CD14-positive monocyte (primary cell): ENCODE measurements at places on chromosomes 2 and 18. TPM values are rescaled to one million over a fixed set of nuclear protein-coding genes. Genes with fewer than 3 reads are reported as not detected.

SERPINB11 gene
- polyA plus RNA-seq, result not detected

SAG gene
- 0.03 and 0.04 TPM in 2 replicates for polyA plus RNA-seq

TUBA4B gene
- polyA plus RNA-seq, result not detected in 2 replicates

NGEF gene
- polyA plus RNA-seq, result not detected in 2 replicates

DNA sequence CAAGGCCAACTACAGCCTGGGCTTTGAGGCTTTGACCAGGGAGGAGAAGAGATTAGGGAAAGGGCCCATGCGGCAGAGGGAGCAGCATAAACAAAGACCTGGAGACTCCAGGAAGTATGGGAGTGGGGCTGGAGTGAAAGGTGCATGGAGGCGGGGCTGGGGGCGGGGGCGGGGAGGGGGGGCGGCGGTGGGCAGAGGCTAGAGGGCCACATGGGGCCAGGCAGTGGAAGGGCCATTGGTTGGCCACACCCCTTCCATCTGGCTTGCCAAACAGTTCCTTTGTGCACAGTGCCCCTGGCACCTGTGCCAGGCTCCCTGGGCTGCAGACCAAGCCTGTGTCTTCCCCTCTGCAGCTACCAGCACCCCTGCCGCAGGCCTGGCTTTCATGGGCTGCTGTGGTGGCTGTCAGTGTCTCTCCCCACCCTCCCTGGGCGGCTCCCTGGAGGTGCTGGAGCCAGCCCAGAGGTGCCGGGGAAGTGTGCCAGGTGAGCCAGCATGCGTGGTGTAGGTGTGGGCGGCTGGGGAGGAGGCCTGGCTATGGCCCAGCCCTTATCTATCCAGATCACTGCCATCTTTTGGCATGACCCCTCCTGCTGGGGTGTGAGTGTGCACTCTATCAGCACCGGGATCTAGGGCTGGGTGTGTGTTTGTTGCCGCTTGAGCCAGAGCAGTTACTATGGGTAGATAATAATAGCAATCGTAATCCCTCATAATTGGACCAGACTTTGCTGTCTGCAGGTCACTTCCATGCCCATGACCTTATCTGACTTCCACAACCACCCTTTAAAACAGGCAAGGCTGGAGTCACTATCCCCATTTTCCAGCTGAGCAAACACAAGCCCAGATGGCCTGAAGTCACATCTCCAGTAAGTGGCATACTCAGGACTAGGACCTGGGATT, 30.5 kb downstream of the DNMT3A start:
- DNase-seq, result no peak
- no peak overlapping the region for H3K27ac ChIP-seq
- peaks cover 29% of the 10 kb centered on the region for H3K36me3 ChIP-seq

DNA sequence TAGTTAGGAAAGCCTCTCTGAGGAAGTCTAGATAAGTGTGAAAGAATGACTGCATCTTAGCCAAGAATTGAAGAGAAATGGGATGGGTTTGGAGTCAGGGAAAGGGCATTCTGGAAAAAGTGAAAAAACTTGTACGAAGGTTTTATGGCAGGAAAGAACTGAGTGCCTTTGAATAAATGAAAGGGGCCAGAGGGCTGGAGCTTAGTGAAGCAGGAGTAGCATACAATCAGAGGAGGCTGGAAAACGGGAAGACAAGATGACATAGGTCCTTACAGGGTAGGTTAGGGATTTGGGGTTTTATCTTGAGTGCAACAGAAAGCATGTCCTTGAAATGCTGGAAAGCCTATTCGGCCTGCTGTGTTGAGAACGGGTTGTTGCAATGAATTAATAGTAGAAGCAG, 152.6 kb upstream of the RND3 start:
- H3K4me3 ChIP-seq, result no peak overlapping the region
- no peaks in the 10 kb centered on the region for H3K36me3 ChIP-seq
- no peaks in the 10 kb centered on the region for H3K4me1 ChIP-seq
- no peaks in the 10 kb centered on the region for H3K27me3 ChIP-seq
- DNase-seq, result no peak

DNA sequence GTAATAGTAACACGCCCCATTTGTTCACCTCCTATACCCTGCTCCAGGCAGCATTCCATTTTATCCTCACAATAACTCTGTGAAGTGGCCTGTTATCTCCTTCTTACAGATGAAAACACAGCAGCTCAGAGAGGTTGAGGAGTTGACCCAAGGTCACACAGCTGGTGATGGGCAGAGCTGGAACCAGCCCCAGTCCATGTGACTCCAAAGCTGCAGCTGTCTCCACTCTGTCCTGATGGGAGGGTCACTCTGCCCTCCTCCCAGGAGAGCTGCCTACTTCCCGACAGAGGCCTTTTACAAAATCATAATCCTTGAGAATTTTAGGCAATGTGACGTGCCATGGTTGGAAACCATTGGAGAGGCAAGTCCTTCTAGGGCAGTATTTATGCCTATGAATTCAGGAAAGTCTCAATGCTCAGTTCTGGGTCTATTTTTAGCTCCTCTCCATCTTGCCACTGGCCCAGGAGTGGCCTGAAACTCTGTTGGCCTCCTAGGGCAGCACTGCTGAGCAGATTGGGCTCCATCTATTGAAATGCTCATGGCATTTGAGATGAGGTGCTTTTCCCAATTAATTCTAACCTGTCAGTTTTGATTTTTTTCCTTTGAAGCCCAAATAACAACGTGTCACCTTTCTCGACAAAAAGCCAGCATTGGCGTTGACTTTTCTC, 162.0 kb upstream of the MSH6 start:
- H3K4me3 ChIP-seq, result no peak overlapping the region
- no peaks in the 10 kb centered on the region for H3K4me1 ChIP-seq
- H3K27me3 ChIP-seq, result no peaks in the 10 kb centered on the region
- DNase-seq, result no peak
- no peaks in the 10 kb centered on the region for H3K36me3 ChIP-seq
- H3K27ac ChIP-seq, result no peak overlapping the region

- H3K36me3 ChIP-seq, result peaks cover 7% of the 10 kb centered on the region
- no peaks in the 10 kb centered on the region for H3K27me3 ChIP-seq
- no peak for DNase-seq
- no peak overlapping the region for H3K4me3 ChIP-seq
- no peak overlapping the region for H3K27ac ChIP-seq
Measured at GRCh38 chr2:100006516-100006915, 135.9 kb downstream of the AFF3 start.

- no peak for DNase-seq
- H3K4me1 ChIP-seq, result no peaks in the 10 kb centered on the region
- no peaks in the 10 kb centered on the region for H3K27me3 ChIP-seq
- H3K4me3 ChIP-seq, result no peak overlapping the region
Measured at GRCh38 chr2:240597054-240597418, 10.5 kb downstream of the CAPN10 start.
